ENCODE measurements at places on chromosomes 12 and 14. TPM values are rescaled to one million over a fixed set of nuclear protein-coding genes. Genes with fewer than 3 reads are reported as not detected.

DNA sequence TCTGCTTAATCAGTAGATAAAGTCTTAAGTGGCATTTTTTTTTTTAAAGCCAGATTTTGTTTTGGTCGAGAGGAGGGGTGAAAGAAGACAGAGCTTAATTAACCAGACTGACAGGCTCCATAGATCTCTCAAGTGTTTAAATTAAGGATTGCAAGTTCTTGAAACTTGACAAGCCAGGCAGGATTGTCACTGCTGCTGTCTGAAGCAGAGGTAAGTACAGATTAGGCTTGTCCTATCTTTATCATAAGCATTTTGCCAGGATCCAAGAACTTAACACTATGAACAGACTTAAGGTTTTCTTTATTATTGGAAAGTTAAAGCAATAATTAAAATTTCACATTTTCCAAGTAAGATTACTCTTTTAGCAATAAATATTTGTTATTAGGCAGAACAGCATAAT, 179.6 kb upstream of the LMO3 start:
- no peaks in the 10 kb centered on the region for H3K27me3 ChIP-seq
- H3K4me3 ChIP-seq, result no peak overlapping the region
- no peaks in the 10 kb centered on the region for H3K4me1 ChIP-seq
- H3K36me3 ChIP-seq, result no peaks in the 10 kb centered on the region
- DNase-seq, result no peak

DNA sequence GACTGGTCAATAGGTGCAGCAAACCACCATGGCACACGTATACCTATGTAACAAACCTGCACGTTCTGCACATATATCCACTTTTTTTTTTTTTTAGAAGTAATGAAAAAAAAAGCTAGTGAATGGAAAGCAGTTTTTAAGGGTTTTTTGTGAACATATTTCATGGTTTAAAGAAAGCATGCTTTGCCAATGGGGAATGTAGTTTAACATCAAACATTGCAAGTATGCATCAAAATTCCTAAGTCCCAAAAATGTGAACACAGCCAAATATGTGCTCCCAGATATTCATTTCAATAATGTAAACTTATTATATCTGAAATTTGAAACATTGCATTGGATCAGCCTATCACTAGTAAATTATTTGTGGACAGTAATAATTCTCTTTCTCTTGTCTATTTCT, 710.4 kb upstream of the FLRT2 start:
- no peak overlapping the region for H3K4me3 ChIP-seq
- no peaks in the 10 kb centered on the region for H3K4me1 ChIP-seq
- H3K36me3 ChIP-seq, result no peaks in the 10 kb centered on the region
- H3K27me3 ChIP-seq, result no peaks in the 10 kb centered on the region
- H3K27ac ChIP-seq, result no peak overlapping the region

- no peak overlapping the region for H3K27ac ChIP-seq
- H3K4me1 ChIP-seq, result peaks cover 68% of the 10 kb centered on the region
- no peak for DNase-seq
- H3K36me3 ChIP-seq, result no peaks in the 10 kb centered on the region
Observed at GRCh38 chr14:24058951-24059475, 7.2 kb downstream of the CARMIL3 start.

The ZBTB25 gene
- 1.4 TPM for polyA plus RNA-seq

The SLC41A2 gene
- 24.7 TPM for polyA plus RNA-seq

The KRT85 gene
- not detected for polyA plus RNA-seq

Measured in liver (tissue), 10 donors.